ENCODE measurements at places on chromosomes 6 and 20.

DNA sequence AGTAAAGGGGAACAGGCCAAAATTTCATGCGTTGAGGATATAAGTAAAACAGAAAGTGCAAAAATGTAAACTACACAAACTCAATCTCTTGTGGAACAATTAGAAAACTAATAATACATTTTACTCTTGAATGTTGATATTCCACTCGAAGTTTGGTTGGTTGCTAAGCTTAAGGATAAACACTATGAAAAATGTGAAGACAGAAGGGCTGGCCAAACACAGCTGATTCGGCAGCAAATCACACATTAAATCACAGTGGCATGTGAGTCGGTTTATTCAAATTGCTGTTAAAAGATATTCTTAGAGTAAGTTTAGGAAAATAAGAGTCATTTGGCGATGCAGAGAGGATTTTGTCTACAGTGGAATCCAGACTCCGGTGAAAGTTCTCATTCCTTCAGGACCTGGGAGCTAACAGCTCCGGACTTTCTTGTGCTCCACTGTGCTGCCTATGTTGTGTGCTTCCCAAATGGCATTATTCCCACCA lies 1.4 kb upstream of the EPM2A start:
- DNase-seq = no peak

- DNase-seq = peak; percentile 96
Measured at GRCh38 chr20:25178563-25179438, 16.7 kb upstream of the ENTPD6 start.

GRCh38 chr6:113560908-113561307 lies 296.2 kb upstream of the MARCKS start:
- DNase-seq = peak; percentile 46

DNA sequence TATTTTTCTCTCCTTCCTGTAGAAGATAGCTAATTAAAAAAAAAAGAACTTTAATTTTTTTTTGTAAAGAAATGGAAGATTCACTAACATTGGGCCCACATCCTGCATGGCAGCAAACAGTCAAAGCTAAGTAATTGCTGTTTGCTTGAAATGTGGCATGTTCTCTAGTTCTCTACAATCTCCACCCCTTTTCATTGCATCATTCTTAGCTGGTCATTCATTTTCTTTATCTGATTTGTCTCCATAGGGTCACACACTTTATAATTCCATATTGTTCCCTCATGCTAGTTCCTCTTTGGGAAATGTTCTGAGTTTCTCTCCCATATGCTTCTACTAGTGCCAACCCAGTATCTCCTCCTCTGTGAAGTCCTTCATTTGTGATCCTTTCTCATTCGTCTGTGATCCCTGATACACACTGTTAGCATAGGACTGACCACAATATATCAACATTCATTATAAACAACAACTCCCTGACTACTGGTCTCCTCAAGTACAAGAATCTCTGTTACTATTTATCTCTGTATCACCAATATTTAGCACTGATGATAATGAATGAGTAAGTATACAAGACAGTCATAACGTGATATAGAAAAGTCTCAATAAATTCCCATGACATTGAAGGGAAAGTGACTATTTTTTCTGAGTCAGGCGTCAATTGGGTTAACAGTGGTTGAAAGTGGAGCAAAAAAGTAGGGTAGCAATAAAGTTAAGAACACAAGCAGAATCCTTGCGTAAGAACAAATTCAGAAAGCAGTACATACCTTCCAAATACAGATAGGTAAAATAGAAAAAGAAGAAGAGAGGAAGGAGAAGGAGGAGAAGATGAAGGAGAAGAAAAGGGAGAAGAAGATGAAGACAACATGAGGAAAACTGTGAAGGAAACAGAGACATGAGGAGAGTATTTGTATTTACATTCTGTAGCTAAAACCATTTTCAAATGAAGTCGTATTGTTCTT lies 33.2 kb upstream of the MYB start:
- no peak for DNase-seq

- no peak for DNase-seq
Measured at GRCh38 chr6:219019-219570, 73.2 kb upstream of the DUSP22 start.

- DNase-seq = no peak
Measured at GRCh38 chr6:7159790-7160525, 52.2 kb downstream of the RREB1 start.

DNA sequence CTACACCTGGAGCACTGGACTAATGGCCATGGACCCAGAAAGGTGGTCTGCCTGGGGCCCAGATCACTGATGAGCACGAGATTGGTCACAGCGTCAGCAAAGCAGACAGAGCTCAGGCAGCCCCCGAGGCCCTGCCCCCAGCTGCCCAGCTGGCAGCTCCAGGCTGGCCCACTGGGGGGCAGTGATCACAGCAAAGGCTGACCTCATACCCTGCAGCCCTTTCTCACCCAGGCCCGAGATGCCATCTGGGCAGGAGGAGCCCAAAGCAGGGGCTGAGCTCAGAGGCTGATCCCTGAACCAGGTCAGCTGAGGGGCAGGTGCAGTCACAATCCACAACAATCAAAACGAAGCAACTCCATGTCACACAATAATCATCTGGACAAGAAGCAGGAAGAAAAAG lies 4.1 kb downstream of the MAP1LC3A start:
- no peak for DNase-seq
